ENCODE measurements at places on chromosomes 7 and 10. TPM values are rescaled to one million over a fixed set of nuclear protein-coding genes. Genes with fewer than 3 reads are reported as not detected.

DNA sequence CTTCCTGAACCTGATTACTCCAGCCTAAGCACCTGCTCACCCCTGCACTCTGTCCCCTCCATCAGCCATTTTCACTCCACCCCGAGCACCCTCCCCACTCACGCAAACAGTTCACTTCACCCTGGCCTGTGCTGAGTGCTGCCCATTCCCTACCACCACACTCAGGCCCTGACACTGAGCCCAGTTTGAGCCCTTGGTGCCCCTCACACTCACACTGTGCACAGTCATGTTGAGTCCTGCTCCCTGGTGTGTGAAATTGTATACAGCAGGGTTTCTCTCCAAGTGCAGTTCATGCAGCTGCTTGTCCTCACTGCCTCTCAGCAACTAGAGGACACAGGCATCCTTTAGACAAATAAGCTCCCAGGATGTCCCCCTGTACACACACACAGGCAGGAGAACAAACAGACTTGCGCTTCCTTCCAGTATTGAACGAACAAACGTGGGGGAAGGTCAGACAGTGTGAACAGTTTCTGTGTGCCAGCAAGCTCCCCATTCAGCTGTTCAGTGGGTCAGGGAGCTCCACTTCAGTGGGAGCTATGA, 6.8 kb downstream of the MYO1G start:
- no peak for DNase-seq

DNA sequence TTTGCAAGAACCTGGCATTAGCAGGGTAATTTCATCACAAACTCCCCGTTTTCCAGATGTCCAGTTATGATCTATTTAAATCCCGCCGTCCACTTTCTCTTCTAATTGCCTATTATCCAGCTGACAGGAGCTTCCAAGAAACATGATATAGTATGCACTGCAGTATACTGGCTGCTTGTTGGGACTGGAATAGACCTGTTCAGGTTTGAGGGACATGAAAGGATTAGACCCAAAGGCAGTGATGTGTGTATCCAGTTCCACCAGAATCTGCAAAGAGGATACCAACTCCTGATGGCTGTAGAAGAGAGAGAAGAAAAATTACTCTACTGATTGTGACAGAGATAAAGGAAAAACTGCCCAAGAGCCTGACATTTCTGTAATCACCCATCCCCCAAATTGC, 8.9 kb downstream of the MSS51 start:
- no peak for DNase-seq

DNA sequence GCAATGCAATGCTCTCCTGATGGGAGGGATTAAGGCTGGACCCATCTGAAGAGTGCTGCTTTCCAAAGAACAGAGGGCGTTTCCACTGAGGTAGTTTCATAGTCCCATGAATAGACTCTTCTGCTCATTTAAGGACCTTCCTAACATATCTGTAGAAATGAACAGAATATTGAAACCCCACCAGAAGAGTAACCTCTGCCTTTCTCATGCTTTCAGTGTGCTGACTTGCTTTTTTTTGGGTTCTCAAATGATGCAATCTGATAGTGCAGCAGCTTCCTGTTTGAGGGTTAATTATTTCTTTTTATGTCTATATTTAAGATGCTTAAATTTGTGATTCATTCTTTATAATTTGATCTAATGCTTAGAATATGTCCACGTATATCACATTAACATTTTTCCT, 82.2 kb downstream of the GATA3 start:
- no peak for DNase-seq

GRCh38 chr10:4588824-4589223, 237.2 kb upstream of the AKR1E2 start:
- DNase-seq = no peak

GRCh38 chr7:31478721-31479120, 35.2 kb upstream of the ITPRID1 start:
- peak; percentile 77 for DNase-seq

DNA sequence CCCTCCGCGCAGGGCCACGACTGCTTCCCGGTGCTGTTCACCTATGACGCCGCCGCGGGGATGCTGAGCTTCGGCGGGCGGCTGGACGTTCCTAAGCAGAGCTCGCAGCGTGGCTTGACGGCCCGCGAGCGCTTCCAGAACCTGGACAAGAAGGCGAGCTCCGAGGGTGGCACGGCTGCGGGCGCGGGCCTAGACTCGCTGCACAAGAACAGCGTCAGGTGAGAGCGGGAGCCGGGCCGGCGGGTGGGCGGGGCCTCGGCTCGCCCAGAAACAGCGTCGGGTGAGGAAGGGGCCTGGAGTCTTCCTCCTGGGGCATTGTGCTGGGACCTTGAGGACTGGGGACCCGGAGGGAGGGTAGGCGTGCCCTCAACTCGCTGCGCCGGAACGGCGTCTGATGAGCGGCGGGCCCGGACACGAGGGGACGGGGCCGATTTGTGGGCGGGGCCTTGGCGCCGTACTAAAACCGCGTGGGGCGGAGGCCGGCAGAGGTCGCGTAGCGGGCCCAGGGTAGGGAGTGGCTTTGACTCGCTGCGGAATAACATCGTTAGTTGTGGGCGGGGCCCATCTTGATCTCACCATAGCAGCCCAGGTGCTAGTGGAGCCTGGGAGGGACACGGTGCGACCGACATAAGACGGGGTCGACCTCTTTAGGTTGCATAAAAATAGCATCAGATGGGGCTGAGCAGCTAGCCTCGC, 15.6 kb downstream of the PDAP1 start:
- peak; percentile 86 for DNase-seq

DNA sequence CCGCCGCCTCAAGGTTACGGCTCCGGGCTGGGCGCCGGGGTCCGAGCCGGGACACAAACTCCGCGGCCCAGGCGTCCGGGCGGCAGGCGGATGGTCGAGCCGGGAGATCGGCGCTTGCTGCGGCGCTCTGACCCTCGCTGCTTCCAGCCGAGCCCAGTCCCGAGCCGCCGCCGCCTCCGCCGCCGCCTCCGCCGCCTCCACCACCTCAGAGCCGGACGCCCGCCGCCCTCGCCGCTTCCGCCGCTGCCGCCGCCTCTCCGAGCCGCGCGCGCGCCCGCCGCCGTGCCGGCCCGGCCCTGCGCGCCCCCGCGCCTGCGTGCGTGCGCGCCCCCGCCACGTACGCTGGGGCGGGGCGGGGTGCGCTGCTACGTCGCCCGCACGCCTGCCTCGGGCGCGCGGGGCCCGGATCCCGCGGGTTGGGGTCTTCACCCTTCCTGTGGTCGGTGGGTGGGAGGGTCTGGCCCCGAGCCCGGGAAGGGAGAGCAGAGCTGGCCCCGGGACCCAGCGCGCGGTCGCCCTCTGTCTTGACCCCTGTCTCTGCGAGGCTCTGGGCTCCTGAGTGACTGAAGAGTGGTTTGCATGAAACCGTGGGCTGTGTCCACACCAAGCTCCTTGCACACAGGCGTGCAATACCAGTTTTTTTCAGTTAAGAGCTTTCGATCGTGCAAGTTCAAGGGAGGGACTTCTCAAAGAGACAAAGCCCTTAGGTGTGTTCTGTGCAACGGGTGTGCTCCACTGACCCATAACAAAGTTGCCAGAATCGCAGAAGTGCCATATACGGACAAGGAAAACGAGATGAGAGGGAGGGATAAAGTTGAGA, at the start of gene SMURF1:
TSS of gene SMURF1 (minus strand) at position 256 of the 820 bp plus-strand sequence. CDS start 328 bp downstream, outside the sequence.
- DNase-seq = peak; percentile 68

DNA sequence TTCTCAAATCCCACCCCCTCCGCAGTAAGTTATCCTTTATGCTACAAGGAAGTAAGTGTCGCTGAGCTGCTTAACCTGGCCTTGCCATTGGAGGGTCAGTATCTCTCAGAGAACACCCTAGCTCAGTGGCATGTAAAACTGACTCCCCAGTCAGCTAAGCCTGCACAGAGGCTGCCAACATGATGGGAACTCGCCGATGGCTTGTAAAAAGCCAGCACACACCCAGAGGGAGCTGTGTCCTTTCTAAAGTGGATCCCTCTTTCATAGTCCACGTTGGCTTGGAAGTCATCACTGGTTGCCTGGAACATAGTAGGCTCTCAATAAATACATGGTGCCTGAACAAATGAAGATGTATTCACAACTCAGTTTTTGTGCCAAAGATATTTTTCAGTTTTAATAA, 249.1 kb upstream of the YAE1 start:
- DNase-seq = no peak

DNA sequence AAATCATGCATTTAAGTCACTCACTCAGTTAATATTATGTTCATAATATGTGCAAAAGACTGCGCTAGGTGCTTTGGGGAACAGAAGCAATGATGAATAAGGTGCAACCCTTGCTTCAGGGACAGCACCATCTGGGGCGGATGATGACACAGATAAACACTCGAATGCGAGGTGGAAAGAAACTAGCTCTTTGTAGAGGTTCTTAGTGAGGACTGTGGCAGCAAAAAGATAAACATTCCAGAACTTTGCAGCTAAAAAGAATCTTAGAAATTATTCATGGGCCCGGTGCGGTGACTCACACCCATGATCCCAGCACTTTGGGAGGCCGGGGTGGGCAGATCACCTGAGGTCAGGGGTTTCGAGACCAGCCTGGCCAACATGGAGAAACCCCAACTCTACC, 29.8 kb upstream of the CHST15 start:
- DNase-seq = no peak

GRCh38 chr7:101823096-101823495, 5.7 kb downstream of the CUX1 start:
- DNase-seq = no peak

DNA sequence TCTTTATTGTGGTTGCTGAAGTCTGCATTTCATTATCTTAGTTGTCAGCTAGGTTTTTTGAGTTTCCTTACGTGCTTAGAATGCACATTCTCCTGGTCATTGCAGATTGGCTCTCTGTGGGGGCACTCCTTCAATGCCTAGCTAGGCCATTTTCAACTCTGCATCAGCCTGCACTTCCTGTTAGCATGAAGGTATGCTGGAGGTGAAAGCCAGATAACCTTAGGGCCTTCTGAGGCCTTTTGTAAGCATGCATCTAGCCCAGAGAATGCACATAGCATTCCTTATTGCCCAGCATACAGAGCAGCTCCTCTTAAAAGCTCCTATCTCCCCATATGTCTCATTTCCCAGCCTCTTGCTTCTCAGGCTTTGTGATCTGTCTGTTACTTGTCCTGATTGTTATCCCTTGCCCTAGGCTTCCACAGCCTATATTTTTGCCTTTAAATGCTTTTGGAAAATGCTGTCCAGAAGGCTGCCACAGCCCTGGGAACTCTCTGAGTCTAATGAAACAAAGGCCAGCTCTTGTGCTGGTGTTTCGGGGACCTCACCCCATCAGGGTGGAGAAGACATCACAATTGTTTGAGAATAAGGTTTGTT, 108.1 kb upstream of the IGFBP3 start:
- DNase-seq = no peak

- no peak for DNase-seq
Observed at GRCh38 chr10:49243610-49244283, 55.2 kb upstream of the C10orf71 start.

- no peak for DNase-seq
Observed at GRCh38 chr7:34396437-34397064, 261.5 kb upstream of the NPSR1 start.

DNA sequence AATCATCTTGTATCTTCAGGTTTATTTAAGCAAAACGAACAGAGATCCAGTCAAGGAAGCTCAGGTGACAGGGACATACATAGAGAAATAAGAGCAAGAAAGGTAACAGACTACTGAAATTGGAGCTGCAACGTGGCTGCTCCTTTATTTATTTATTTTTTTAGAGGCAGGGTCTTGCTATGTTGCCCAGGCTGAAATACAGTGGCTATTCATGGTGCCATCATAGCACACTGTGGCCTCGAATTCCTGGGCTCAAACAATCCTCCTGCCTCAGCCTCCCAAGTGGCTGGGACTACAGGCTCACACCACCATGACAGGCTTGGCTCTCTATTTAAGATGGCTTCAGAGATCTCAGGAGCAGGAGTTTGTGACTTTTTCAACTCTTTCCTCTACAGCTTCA, 46.4 kb downstream of the COL1A2 start:
- no peak for DNase-seq

DNA sequence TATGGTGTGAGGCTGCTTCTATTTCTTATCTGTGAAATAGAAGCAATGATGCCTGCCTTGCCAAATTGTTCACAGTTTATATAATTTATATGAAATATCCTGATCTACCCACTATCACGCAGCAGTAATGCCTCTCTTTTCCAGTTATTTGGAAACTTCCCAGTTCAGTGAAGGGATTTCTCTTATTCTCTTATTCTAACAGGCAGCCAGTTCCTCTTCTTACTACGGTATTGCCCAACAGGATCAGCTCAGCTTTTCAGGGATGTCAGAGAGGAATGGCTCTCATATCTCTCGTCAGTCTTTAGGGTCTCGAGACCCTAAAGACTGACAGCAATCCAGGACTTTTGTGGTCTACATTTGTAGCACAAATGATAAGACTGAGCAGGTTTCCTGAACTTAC, 215.6 kb downstream of the CREB5 start:
- no peak for DNase-seq

GRCh38 chr10:97574374-97575126, 2.0 kb downstream of the ANKRD2 start:
- no peak for DNase-seq

DNA sequence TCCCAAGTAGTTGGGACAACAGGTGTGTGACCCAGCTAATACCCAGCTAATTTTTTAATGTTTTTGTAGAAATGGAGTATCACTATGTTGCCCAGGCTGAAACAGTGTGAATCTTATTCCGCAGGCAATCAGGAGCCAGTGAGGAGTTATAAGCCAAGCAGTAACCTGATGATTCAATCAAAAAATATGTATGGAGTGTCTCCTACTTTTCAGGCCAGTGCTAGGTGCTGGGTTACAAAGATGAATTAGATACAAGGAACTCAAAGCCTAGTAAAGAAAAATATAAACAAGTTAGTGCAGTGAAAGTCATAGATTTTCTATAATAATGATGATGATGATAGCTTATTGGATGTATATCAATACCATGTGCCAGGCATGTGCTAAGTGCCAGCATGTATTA, 13.2 kb upstream of the IFRD1 start:
- no peak for DNase-seq

- DNase-seq = no peak
Observed at GRCh38 chr7:54860843-54861242, 101.8 kb upstream of the SEC61G start.

GRCh38 chr10:4082861-4083260, 297.9 kb upstream of the KLF6 start:
- DNase-seq = peak; percentile 44

GRCh38 chr10:85175635-85176034, 847.2 kb downstream of the CCSER2 start:
- no peak for DNase-seq

- no peak for DNase-seq
Observed at GRCh38 chr10:30587522-30588031, 42.0 kb downstream of the LYZL2 start.

DNA sequence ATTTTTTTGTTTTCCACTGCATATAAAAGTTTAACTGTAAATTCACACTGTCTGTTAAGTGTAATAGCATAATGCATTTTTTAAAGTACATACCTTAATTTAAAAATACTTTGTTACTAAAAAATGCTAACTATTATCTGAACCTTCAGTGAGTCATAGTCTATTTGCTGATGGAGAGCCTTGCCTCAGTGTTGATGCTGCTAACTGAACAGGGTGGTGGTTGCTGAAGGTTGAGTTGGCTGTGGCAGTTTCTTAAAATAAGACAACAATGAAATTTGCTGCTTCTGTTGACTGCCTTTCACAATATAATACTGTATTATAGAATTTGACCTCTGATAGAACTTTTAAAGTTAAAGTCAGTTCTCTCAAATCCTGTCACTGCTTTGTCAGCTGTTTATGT, 72.3 kb upstream of the GATAD1 start:
- DNase-seq = no peak

Gene TET1
- total RNA-seq = 26.5 TPM

Gene RASSF4
- 33.5 TPM for total RNA-seq

Gene CYP3A5
- total RNA-seq = 8.4 TPM

Gene PDK4
- 35.2 TPM for total RNA-seq

Gene SSC4D
- 1.9 TPM for total RNA-seq

Gene NIPSNAP2
- 77.3 TPM for total RNA-seq

Gene CYP2E1
- 5.0 TPM for total RNA-seq

Gene MUC3A
- total RNA-seq = 0.17 TPM

All from spinal cord (tissue), 10 donors.